ENCODE measurements at places on chromosomes 11 and 22. TPM values are rescaled to one million over a fixed set of nuclear protein-coding genes. Genes with fewer than 3 reads are reported as not detected.

The SULT4A1 gene
- 1.7 TPM for total RNA-seq

The CCDC87 gene
- not detected for total RNA-seq

The SLC17A6 gene
- not detected for total RNA-seq

The CASP1 gene
- total RNA-seq = 25.0 TPM

The F2 gene
- total RNA-seq = not detected

The ROBO4 gene
- total RNA-seq = 70.9 TPM

The CNGA4 gene
- not detected for total RNA-seq

GRCh38 chr22:45678961-45679912, 7.6 kb downstream of the ATXN10 start:
- DNase-seq = no peak

GRCh38 chr11:128415539-128415938, 171.8 kb downstream of the ETS1 start:
- no peak for DNase-seq

GRCh38 chr22:38104084-38104483, 6.4 kb downstream of the BAIAP2L2 start:
- DNase-seq = no peak

- DNase-seq = no peak
Measured at GRCh38 chr11:28763151-28763550, 655.0 kb downstream of the METTL15 start.

DNA sequence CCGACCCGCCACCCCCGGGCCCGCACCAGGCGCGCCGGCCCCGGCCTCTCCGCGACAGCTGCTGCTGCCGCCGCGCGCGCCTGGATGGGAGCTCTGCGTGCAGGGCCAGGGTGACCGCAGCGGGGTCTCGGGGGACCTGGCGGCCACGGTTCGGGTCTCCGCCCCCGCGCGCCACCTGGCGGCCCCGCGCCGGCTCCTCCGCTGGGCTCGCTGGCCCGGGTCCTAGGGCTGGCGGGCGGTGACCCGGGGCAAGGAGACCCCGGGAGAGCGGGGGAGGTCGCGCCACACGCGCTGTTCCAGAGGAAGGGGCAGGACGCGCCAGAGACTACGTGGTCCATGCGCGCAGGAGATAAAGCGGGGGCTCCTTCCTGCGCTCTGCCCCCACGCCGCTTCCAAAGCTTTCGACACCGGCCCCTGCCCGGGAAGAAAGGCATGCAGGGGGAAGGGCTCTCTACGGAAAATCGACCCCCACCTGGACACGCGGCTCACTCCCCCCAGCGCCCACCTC, 562 bp downstream of the SHANK2 start:
- peak; percentile 57 for DNase-seq

- no peak for DNase-seq
Measured at GRCh38 chr11:71466358-71466757, 13.4 kb downstream of the NADSYN1 start.

GRCh38 chr22:27137871-27138337, 480.5 kb downstream of the MIAT start:
- DNase-seq = peak; percentile 73

DNA sequence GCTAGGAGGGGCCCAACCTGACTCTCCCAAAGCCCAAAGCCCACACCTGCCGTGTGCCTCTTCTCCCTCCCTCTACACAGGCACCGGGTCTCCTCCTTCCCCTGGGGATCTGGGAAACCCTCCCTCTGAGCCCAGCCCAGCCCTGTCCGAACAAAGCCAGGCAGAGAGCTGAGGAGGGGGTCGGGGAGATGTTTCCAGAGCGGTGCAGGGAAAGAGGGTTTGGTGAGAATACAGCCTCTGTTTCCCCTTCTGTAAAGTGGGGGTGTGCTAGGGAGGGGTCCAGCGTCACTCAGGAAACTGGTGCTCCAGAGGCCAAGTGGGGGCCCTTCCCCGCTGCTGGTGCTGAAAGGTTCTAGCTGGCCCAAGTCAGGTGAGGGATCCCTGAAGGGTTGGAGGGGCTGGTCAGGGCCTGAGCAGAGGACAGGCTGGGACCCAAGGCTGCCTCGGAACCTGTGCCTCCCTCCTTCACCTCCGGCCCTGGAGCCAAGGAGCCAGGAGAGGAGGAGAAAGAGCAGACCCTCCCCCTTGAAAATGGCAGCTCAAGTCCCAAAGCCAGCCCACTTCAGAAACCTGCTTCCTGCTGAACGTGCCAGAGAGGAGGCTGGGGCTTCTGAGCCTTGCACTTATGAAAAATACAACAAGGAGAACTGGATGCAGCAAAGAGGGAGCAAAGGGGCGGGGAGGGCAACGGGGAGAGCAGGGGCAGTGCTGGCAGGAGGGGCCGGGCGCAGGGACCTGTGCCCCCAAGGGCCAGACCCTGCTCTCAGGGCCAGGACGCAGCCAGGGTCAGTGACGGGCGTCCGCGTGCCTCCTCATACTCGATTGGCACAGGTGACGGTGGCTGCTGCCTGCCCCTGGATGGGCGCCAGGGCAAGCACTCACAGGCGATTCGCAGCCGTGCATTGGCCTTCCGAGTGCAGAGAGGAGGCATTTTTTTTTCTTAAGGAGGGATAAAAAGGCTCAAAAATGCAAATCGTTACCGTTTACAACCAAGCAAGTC, 43.2 kb downstream of the MACROD1 start:
- DNase-seq = no peak

DNA sequence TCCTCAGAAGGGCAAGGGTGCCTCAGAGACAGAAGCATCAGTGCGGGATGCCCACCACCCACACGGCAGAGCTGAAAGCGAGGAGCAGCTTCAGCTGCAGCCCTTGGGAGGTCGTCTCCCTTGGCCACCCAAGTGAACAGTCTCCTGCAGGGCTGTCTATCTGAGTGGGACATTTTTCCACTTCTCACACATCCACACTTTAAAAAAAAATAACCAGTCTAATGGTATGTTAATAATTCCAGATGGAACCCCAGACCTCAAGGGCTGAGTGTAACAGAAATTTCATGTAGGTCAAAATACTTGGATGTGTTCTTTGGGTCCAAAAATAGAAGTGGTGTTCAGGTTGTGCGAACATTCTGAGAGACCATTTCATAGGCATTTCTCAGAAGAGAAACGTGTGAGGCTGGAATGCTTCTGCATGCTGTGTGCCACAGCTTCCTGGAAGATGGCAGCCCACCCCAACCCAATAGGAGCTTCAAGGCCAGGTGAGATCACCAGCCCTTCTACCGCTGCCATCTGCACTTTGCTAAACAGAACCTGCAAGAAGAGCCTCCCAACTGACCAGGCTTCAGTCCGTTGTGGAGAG, 623.2 kb downstream of the OPCML start:
- DNase-seq = no peak

DNA sequence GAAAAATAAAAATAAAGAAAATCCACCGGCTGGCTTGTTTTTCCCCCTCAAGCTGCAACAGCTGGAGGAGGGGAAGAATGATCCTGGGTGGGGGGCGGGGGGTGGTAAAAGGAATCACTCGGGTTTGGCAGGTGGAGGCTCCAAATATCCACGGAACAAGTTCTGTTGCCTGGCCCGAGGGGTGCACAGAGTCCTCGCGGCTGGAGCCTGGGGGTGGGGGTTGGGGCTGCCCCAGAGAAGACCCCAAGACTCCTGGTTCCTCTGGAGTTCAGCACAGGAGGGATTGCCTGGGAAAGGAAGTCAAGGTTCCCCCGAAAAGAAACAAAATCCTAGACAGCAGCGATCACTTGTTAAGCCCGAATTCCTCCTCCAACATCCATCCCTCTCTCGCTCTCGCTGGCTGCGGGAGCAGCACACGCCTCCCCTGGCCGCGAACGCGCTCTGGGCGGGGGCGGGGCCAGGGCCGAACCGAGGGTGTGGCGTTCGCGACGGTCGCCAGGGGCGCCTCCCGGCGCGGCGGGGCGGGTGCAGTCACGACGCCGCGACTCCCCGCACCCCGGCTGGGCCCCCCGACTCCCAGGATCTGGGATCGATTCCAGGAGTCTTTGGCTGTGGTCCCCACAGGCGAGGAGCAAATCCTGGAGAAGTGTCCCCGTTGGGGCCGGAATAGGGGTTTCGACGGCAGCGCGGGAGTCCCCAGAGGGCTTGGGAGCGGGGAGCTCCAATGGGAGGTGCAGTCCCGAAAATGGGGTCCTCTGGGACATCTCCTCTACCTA, at the start of gene KCNA4:
Gene KCNA4 (minus strand): TSS at position 443 of the 776 bp plus-strand sequence. CDS start 4,352 bp downstream, outside the sequence.
- DNase-seq = no peak

- no peak for DNase-seq
Measured at GRCh38 chr11:33663121-33663520, 37.5 kb downstream of the C11orf91 start.

DNA sequence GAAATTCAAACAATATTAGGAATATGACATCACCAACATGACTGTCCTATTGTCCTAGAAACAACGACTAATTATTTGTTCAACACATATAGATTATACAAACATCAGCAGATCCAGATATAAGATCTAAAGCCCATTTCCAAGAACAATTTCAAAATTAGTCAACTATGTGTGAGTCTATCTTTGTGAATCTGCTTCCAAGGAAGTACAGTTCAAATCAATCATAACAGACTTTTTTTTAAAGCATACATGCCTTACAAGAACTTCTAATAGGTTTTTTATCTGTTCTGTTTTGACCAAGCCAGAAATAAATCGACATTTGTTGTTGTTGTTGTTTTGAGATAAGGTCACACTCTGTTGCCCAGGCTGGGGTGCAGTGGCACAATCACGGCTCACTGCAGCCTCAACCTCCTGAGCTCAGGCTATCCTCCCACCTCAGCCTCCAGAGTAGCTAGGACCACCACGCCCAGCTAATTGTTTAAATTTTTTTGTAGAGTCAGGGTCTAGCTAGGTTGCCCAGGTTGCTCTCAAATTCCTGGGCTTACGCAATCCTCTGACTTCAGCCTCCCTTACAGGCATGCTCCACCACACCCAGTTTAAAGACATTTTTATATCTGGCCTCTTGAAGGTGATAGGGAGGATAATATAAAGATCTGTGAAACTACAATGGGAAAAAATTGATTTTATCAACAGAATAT, 54.8 kb downstream of the DENND5A start:
- no peak for DNase-seq

All from mesenteric fat pad (tissue), 1 donor.